CD4-positive, CD25-positive, alpha-beta regulatory T cell (primary cell): ENCODE measurements at places on chromosomes 4 and X.
A peak's percentile ranks its signal among the peaks of the same experiment; 100 is the strongest.

DNA sequence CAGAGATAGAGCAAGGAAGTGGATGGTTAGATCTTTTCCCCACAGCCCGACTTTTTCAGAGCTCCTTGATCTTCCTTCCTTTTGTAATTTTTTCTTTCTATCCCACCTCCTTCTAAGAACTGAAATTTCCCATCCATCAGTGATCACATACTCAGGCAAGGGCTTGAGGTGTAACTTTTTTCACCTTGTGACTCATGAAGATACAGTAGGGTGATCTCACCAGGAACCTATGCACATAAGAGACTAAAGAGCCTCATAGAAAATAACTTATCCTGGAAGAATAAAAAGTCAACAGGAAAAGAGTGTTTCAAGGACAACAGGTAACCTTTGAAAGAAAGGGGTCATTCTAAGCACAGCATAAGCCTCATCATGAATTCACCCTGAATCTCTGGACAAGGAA, 131.2 kb upstream of the HCCS start:
- DNase-seq, result no peak

DNA sequence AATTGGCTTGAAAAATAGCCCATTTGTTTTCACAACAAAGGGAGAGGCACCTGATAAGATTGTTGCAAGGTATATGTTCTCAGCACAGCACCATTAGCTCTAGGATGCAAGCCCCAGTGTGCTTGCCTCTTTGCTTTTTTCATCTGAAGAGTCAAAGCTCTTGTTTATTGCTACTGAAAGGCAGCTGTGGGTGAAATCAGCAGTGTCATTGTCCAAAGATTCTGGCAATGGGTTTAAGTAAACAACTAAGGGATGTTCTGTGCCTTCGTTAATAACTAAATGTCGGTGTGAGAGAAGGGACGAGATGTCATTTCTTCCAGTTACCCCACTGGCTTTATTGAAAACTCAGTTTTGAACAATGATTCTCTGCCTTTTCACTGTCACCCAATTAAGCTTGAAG, 567.7 kb downstream of the KCNIP4 start:
- DNase-seq, result no peak

GRCh38 chrX:78931814-78932213, 13.4 kb upstream of the P2RY10 start:
- DNase-seq, result no peak

DNA sequence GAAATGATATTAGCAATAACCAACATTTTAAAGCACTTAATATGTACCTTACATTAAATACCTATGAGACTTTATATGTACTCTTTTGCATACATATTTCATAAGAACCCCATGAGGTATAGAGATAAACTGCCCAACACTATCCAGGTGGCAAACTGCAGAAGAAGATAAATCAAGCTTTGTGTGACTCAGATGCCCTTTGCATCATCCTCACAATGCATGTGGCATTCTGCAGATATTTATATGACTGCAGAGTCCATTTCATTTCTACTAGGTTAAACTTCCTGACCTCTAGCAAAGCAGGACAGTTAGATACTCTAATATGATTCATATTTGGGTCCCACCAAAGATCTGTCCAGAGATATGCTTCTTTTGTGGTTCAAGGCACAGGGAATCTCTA, 85.6 kb upstream of the RASGEF1B start:
- DNase-seq, result no peak

DNA sequence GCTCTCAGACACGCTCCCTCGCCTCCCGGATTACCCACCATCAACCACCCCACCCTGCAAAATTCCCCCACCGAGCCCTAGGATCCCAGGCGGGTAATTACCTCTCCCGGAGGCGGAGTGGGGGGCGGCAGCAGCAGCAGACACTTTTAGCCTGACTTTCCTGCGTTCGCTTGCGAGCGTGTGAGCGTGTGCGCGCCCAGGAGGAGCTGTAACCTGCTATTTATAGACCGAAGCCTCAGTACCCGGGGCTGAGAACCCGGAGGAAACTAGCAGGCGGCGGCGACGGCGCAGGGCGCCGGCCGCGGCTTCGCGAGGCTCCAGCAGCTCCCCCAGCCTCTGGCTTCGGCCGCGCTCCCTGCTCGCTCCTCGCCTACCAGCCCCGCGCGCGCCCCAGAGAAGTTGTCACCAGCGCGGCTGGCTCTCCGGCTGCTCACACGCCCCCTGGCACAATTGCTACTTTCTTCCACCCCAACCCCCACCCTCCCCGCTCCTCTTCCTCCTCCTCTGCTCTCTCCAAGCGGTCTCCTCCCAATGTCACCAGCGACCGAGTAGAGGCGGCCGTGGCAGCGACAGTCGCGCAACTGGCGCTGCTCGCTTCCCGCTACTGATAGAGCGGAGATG, at the start of gene INPP4B:
Gene INPP4B, minus strand, starts transcription at position 194 of the 621 bp plus-strand sequence.
- peak; percentile 77 for DNase-seq

DNA sequence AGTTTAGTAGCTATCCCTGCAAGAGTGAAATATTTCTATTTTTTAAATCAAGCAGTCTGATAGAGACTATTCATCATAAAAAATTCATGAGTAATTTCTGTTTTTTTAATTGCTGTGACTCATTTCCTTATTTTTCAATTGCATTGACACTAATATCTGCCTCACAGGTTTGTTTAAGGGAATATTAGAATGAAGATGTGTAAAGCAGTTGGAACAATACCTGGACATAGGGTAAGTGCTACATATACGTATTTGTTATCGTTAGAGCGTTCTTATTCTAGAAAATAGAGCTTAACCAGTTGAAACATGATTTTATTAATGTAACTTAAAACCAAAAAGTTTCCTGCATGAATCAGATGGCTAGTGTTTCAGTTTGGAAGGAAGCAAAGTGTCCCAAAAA, 2211.3 kb downstream of the PCDH7 start:
- DNase-seq, result no peak

- no peak for DNase-seq
Observed at GRCh38 chr4:29718136-29718535, 1002.0 kb upstream of the PCDH7 start.

DNA sequence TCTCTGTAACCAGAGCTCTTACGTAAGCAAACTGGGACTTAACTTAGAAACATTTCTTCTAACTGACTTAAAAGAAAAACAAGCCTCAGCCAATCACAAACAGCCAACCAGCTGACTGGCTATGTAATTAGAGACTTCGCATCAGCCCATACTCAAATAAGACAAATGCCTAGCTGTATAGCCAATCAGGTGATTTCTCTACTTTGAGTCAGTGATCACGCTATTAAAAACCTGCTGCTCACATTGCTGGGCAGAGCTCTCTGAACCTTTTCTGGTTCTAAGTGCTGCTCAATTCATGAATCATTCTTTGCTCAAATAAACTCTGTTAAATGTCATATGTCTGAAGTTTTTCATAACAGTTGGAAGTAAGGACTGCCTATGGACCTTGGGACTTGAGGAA, 9.9 kb upstream of the SMIM10L2A start:
- DNase-seq, result no peak

GRCh38 chr4:39528061-39528465, 824 bp upstream of the UGDH start:
- no peak for DNase-seq

DNA sequence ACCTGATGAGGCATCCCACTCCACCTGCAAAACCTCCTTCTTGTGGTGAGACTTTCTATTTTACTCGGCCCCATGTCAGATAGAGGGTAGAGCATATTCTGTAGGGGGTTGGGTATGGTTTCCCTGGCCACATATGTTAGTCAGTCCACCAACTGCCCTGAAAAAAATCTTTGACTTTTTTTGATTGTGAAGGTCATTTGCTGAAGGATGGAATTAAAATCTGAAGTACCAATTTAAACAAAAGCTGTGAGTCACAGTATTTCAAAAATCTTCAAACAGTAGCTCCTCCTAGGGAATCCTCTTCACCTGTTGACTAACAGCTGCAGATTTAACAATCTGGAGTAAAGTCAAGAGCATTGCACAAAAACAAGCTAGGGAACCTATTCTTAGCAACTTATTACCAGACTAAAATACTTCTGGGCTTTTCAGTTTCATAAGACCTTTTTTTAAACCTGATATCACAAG, 8.0 kb upstream of the CCDC110 start:
- no peak for DNase-seq

DNA sequence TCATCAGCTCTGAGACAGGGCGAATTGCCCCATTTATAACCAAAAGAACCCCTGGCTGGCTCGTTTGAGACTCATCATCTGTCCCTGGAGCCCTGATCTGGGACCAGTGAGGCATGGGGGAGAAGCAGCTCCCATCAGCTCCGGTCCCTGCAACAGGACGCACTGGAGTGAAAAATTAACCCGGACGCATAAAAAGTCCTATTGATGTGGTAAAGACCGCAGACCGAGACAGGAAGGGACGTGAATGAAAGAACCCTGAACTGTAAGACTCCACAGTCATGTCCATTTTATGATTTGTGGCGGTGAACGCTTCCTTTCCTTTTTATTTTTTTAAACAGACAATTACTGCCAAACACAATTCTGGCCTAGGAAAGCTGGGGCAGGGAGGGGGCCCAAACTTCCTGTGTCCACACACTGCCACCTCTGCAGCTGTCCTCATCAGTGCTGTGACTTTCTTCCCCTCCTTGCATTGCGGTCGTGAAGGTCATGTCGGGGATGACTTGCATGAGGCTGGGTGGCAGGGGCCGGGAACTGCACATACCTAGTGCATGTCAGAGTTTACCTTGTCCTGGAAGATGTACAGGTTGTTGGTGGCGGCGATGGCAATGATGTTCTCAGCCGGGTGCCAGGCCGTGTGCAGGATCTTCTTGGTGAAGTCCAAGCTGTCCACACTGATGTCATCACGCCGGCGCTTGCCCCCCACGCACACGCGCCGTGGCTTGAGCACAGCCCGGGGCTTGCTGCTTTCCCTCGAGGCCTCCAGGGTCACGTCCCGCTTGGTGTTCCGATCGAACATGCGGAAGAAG, 53.3 kb downstream of the WFS1 start:
- peak; percentile 13 for DNase-seq

GRCh38 chr4:90118527-90119195, 8.5 kb upstream of the CCSER1 start:
- no peak for DNase-seq
